ENCODE measurements at places on chromosomes 2 and 18.

DNA sequence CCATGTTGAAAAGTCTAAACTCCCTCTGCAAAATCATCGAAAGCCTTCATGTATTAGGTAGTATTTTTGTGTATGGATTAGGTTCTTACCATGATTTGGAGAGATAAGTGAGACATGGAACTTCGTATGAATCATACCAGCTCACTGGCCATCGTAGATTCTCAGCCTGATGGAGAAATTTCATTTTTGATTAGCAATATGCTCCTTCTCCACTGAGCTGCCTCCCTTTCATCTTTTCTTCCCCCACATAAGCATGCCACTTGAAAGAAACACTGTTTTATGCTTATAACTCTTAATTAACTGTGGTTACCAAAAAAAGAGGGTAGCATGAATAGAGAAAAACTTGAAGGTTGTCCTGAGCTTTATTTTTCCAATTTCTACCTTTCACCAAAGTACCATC, 111.9 kb downstream of the NCK2 start:
- no peak for DNase-seq

DNA sequence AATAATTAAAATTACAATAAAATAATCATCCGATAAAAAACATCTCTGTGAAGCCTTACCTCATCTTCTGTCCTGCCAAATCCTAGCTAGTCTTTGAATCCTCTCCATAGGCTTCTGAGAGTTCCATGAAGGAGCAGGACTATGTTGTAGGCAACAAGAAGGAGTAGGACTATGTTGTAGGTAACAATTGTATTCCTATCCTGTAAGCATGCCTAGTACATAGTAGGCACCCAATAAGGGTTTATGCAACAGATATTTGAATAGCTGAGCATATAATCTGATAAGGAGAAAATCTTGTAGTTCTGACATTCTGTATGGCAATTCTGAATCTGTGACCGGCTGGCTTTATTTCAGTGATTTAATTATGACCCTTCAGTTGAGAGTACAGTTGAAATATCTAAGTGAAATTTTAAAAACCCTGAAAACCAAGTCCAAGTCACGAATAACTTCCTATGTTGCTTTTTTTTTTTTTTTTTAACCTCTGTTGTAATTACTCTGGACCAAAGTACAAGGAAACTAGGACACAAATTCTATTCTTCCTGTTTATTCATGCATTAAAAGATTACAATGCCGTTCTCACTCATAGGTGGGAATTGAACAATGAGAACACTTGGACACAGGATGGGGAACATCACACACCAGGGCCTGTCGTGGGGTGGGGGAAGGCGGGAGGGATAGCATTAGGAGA, 27.8 kb downstream of the VWA3B start:
- no peak for DNase-seq

DNA sequence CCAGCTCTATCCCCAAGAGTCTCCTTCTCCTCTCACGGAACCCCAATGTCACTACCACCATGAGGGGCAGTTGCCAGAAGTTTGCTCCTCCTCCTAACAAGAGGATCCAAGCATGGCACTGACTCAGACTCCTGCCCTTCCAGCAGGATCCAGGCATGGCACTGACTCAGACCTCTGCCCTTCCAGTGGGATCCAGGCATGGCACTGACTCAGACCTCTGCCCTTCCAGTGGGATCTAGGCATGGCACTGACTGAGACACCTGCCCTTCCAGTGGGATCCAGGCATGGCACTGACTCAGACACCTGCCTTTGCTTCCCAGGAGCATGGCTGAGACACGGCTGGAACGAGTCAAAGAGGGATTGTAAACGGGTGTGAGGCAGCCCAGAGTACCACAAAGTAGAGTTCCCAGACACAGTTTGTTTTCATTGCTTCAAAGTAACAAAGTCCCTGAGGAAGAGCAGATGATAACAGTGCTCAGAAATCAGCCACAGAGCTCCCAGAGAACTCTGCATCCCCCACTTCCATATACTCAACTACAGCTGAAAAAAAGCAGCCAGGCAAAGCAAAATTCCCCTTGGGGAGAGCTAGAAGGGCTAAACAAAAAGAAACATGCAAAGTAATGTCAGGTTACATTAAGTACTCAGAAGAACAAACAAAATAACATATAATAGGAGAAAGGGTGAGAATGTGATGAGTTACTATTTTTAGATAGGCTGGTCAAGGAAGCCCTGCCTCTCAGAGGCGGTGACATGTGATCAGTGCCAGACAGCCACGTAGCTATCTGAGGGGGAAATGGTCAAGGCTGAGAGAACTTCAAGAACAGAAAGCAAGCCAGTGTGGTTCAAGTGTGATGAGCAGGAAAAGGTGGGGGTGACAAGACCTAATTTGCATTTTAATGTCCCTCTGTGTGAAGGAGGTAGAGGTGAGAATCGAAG, 3.0 kb downstream of the BUB1 start:
- no peak for DNase-seq

DNA sequence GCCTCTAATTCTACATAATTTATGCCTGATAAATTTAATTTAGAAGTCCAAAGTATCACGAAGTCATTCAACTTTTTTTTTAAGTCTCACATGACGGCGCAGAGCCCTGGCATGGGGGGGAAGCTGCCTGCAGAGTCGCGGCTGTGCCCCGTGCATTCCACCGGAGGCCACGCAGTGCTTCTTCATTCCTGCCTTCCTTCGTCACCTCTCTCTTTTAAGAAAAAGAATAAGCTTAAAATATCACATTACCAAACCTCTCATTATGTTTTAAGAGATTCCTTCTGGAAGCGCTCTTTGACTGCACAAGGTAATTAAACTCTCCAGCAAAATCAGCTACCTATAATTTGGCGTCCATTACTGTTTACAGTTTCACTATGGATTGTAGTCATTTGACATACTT, 20.3 kb upstream of the KIDINS220 start:
- DNase-seq: no peak

DNA sequence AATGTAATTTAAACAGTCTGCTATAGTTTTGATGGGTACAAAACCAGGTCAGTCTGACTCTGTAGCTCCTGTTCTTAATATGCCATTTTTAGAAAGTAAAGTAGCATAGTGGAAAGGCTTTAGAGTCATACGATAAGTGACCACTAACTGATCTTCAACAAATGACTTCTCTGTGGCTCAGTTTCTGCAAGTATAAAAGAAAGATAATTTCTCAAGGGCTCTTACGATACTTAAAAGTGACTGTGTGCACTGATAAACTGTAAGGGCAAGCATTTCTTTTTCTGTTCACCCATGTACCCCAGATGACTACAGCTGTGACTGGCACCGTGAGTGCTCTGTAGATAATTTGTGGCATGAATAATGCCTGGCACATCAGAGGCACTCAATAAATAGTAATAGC, 178.7 kb downstream of the LCLAT1 start:
- no peak for DNase-seq

DNA sequence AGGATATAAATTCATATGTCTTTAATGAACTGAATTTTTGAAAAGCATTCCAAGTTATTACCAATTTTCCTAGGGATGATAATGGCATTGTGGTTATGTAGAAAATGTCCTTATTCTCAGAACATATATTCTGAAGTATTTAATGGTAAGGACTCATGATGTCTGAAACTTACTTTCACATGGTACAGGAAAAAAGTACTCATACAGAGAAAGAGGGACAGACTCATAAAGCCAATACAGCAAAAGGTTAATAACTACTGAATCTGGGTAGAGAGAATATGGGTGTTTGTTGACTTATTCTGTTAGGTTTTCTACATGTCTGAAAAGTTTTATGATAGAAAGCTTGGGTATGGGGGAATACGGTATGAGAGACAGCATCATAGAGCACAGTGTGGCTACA, 84.3 kb upstream of the SERTAD2 start:
- DNase-seq: no peak

GRCh38 chr18:58303363-58303762, 259.3 kb downstream of the NEDD4L start:
- no peak for DNase-seq

GRCh38 chr2:47043891-47044239, 111.2 kb downstream of the STPG4 start:
- no peak for DNase-seq

DNA sequence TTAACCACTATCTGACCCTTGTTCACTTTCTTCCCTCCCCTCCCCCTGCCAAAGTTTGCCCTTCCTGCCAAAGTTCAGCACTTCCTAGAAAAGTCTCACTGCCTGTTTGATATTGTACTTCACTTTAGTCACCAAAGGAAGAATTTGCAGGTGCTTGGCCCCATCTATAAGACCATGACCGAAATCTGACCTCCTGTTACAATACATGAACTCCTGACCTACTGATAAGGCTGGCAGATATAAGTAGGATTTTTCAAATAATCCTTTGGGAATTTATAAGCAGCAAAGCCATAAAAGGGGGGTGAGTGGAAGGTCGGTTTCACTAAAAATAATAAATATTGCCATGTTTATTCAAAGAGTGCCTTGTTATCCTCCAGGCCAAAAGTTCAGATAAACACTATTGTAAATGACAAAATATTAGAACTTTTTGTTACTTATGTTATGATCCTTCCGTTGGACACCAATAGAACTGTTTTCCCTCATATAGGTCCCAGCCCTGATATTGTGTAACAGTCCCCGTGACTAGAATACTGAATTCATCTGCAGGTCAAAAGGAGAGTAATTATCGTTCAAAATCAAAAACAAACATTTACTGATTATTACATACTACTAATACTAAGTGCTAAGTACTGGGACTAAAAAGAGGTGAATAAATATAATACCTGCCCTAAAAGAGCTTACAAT, 277.6 kb downstream of the EXOC6B start:
- DNase-seq: no peak

DNA sequence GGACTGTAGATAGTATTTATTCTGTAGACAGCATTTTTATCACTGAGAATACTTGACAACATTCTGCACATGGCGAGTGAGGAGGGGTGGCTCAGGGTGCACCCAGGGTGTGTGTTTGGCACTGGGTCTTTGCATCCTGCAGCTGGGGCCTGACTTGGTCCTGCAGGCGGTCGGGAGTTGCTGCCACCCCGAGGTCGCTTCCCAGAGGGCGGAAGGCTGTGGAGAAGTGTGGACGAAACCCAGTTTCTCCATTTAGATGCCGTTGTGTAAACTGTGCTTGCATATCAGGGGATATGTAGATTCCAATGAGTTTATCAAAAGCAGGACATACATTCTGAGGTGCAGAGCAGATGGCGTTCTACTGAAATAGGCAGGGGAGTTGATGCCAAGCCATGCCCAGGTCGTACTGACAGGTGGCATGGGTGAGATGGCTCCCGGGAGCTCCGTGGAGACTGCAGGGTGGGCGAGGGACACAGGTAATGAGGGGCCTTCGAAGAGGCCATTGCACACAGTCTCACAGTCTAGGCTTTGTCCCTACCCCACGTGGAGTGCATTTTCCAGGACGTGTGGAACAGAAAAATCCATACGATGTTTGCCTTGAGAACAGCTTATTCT, 74.5 kb downstream of the RTP5 start:
- DNase-seq: no peak

DNA sequence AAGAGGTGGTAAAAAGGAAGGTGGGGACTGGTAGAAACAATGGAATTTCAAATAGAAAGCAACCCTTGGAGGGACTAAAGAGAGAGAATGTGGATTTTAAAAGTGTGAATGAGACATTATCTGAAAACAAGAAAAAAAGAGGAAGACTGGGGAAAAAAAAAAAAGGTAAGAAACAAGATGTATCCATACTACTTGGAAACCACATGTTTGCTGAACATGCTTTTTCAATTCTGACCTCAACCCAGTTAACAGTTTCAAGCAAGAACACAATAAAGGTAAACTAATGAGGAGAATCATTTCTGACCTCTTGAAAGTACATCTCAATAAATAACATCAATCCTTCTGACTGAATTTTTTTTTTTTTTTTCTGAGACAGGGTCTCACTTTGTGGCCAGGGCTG, 2.6 kb downstream of the FARSB start:
- no peak for DNase-seq

DNA sequence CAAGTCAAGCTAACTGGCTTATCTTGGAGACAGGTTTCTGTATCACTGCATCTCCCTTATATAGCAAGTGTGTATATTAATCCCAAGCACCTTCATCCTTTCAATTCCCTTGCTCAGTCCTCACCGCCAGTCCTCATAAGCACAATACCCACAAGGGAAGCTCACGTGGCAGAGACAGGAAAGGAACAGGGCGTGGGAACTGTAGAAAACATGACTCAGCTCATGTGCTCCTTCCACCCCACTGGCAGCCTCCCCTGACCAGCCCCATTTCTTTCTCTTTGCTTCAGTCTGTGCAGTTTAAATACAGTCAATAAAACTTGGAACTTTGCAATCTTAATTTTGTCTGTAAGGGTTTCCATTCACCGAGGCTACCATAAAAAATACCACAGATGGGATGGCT, 36.5 kb upstream of the CDH19 start:
- no peak for DNase-seq

GRCh38 chr2:238441262-238442114, 14.8 kb downstream of the ASB1 start:
- no peak for DNase-seq

- no peak for DNase-seq
These were observed 50.1 kb downstream of the RPL31 start for GRCh38 chr2:101052147-101052546.

- no peak for DNase-seq
These were observed 214.9 kb downstream of the DSEL start for GRCh38 chr18:67301592-67301991.

DNA sequence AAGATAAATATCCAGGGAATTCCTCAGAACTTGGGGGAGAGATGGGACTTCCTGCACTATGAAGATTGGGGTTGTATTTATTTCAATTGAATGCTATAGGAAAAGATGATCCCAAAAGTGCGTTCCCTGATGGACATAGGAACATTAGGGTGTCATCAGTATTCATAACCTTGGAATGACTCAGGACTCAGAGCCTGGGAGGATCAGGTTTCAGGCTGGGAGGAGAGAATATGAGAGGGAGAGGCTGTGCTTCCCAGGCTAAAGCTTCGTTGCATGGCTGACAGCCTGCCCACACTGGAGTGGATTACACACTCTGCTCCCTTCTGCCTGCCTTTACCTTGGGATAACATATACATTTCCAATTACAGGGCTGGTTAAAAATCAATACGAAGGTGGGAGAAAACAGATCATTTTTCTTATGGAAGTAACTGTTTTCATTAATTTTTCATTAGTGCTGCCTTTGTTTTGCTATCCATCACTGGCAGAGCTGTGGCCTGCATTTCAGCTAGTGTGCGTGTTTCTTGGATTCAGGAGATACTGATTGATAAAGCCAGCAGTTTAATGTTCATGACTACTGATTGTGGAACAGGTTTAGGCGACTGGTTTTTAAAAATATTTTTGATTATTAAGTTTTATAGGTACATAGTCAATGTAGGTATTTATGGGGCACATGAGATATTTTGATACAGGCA, 118.7 kb downstream of the KCTD1 start:
- DNase-seq: no peak

GRCh38 chr18:56919190-56919589, 227.7 kb upstream of the BOD1L2 start:
- DNase-seq: no peak

- no peak for DNase-seq
These were observed 64.9 kb downstream of the CDH2 start for GRCh38 chr18:28112056-28112470.

GRCh38 chr18:53747210-53747609, 477.3 kb downstream of the MBD2 start:
- no peak for DNase-seq
